ENCODE measurements at places on chromosomes 7 and 10. TPM values are rescaled to one million over a fixed set of nuclear protein-coding genes. Genes with fewer than 3 reads are reported as not detected.

The GIMAP4 gene
- total RNA-seq, result 368 TPM

The IFT22 gene
- total RNA-seq, result 8.7 TPM

The JCAD gene
- total RNA-seq, result 0.35 TPM

The UCN3 gene
- total RNA-seq, result not detected

The FBXO24 gene
- 1.5 TPM for total RNA-seq

The PAX4 gene
- total RNA-seq, result not detected

All from activated naive CD4-positive, alpha-beta T cell treated with anti-CD3 and anti-CD28 coated beads, Interleukin-2, amount 10 ng/mL, durations not matched to agents 5 hours and 36 hours (primary cell).